ENCODE measurements at places on chromosomes 5 and 9.

DNA sequence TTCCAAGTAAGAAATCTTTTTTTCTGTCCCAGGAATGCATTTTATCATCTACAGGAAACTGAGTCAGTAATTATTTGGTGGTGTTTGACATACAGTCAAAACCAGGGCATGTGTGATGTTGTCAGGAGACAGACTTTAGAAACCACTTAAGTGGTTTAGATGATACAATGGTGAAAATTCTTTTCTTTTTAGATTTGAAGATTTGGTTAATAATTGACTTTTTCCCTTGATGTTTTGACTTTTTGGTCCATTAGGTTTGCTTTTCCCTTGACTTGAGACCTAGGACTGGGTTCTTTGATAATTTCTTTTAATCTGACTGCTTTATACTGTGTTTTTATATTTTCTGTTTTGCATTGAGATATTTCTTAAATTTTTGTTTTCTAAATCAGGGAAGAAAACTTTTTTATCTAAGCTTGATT is 85.2 kb downstream of the RASGRF2 start:
- DNase-seq = no peak

- no peak for DNase-seq
Measured at GRCh38 chr5:3954633-3955032, 359.0 kb downstream of the IRX1 start.

- no peak for DNase-seq
Measured at GRCh38 chr5:115898656-115899055, 56.9 kb downstream of the AP3S1 start.

GRCh38 chr5:74072646-74073045 is 446.6 kb downstream of the ARHGEF28 start:
- DNase-seq = no peak

GRCh38 chr5:41794471-41794870 is 75.8 kb downstream of the OXCT1 start:
- DNase-seq = no peak

GRCh38 chr5:75529185-75529584 is 17.5 kb downstream of the POLK start:
- DNase-seq = no peak

DNA sequence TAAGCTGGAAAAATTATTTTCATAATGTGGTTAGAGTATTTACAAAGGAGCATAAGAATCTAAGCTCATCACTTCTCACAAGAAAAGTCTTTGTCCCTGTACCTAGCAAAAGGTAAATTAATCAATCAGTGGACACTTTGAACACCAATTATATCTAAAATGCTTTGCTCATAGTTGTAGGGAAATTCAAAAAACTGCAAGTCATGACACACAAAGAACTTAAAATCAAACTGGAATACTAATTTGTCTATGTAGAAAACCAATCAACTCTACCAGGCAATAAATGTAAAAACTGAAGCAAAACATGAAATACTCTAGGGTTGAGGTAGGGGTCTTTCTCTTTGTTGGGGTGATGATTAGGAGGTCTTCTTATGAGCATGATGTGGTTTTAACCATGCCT is 135.5 kb downstream of the PRKACG start:
- DNase-seq = no peak
